ENCODE measurements at places on chromosomes 2 and 18.

DNA sequence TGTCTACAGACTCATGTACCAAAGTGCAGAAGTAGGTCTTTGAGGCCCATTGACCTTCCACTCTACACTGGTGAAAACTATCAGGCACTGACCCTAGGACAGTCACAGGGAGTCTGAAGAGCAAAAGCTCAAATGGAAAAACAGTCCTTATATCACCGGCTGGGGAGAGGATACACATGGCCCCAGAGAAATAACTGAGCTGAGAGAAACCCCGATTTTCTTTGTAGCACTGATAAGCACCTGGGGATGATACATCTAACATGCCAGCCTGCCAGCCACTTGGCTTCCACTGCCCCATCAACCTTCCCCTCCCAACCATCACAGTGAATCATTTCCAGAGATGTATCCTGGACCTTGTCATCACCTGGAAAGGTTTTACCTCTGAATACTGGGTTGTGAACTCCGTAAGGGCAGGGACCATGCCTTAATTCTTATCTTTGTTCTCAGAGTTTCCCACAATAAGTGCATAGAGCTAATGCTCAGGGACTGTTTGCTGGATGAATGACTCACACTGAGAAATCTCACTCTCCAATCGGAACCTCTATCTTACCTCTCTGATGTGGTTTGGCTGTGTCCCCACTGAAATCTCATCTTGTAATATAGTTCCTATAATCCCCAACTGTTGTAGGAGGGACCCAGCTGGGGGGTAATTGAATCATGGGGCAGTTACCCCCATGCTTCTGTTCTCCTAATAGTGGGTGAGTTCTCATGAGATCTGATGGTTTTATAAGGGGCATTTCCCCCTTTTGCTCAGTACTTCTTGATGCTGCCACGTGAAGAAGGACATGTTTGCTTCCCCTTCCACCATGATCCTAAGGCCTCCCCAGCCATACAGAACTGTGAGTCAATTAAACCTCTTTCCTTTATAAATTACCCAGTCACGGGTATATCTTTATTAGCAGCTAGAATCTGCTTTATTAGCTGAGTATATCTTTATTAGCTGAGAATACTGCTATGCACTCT, 37.1 kb downstream of the EVA1A start:
- DNase-seq = peak; percentile 64

DNA sequence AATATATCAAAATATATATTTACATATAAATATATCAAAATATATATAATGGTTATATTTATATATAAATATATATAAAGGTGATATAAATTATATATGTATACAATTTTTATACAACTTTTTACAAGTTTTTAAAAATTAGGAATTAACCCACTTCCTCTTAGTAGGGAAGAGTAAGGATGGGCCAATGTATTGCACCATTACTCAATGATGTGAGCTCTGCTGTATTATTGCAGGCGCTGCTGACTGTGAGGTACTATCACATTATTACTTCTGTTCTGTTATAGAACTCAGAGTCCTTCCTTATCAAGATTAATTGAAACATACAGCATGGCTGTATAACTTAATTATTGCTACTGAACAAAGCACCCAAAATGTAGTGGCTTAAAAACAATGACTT, 46.0 kb downstream of the CCDC195 start:
- DNase-seq = no peak

DNA sequence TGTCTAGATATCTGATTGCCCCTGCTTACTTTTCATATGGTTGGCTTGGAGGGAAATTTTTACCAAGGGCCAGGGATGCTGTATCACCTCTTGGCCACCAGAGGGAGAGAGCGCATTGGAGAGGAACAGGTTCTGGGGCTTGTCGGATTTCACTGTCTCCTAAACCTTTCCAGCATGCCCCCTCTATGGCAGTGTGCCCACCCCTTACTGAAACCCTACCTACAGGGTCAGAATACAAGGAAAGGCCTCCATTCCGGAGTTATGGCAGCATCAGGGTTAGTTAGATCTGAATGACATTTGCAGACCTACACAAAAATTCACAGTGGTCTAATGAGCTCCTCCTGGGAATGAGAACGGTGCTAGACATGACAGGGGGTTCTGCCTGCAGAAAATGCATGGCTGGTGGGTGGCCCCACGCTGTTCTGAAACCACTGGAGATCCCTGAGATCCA, 5.8 kb downstream of the SLC14A2 start:
- DNase-seq = peak; percentile 51

DNA sequence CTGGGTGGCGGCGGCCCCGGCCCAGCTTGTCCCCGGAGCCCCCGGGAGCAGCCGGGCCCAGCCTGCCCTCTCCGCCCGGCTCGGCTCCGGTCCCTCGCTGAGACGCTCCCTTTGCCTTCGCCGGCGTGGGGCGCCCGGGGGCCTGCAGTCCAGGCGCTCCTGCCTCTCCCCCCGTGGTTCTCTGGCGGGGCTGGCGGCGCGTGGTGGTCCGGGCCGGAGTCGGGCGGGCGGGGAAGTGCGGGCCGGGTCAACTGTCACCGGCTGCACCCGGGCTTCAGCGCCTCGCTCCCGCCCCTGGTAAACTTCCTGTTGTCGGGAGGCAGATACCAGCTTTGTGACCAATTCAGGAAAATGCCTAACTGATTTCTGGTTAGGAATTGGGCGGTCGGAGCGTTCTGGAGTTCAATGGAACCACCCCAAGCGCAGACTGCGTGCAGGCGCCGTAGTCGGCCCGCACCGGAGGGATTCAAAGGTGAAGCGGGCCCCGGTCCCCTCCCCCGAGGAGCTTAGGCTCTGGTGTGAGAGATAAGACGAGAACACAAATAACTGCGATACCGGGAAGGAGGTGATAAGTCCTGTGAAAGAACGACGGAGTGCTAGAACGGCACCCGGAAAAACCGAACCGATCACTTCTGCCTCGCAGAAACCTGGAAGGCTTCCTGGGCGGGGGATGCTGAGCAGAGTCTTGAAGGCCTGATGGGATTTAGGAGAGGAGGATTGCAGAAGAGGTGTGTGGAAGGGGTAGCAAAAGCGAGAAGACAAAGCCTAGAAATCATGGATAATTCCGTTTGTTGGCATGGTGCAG, 891 bp downstream of the CAB39 start:
- no peak for DNase-seq

DNA sequence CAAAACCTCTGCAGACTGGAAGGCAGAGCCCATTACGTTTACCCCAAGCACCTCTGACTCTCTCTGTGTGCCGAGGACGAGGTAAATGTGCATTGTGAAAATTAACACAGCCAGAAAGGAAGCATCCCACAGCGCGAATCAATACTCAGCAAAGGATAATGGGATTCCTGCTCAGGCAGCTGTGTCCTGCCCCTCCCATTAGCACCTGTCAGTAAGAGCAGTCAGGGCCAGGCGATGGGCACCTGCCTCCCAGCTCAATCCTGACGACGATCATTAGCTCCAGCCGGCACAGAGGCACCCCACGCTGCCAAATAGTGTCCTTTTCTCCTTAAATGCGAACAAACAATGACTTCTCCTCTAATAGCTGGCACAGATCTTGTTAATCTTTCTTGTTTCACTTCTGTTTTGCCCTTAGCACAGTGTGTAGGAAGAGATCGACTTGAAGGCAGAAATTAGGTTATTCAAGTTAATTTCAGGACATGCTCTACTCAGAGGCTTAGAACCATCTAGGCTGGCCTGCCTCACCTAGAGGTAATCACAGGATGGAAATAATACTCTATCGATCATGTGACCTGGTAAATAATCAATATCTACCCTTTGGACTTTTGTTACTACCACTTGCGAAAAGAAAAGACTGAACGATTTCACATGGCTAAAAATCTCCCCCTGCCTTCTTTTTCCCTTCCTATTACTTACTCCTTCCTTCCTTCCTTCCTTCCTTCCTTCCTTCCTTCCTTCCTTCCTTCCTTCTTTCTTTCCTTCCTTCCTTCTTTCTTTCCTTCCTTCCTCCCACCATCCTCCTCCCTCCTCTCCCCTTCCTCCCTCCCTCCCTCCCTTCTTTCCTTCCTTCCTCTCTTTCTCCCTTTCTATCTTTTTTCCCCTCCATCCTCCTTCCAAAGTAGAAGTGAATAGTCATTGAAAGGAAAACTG, 487.9 kb upstream of the ID2 start:
- DNase-seq = no peak

- no peak for DNase-seq
Observed at GRCh38 chr2:63775191-63775590, 66.5 kb upstream of the UGP2 start.

GRCh38 chr2:208329485-208329884, 63.4 kb downstream of the PIKFYVE start:
- no peak for DNase-seq
